KBM-7 (cell line): ENCODE measurements at places on chromosomes 16 and 17.
A peak's percentile ranks its signal among the peaks of the same experiment; 100 is the strongest.

GRCh38 chr17:4533523-4534504 lies 21.4 kb downstream of the MYBBP1A start:
- no peak for DNase-seq

DNA sequence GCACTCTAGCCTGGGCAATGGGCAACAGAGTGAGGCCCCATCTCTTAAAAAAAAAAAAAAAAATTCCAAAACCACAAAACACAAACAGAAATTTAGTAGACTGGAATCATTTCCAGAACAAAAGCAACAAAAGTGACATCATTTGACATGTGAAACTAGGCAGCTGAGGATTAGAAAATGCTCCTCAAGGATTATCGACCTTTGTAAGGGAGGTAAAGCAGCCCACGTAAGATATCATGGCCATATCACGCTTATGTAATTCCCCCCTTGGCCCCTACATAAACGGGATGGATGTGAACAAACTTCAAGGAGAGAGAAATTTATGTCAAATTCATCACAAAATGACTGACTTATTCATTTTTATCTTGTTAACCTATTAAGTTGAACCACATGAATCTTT lies 83.3 kb downstream of the WDR59 start:
- no peak for DNase-seq

GRCh38 chr16:24318680-24319079 lies 62.5 kb downstream of the CACNG3 start:
- no peak for DNase-seq

DNA sequence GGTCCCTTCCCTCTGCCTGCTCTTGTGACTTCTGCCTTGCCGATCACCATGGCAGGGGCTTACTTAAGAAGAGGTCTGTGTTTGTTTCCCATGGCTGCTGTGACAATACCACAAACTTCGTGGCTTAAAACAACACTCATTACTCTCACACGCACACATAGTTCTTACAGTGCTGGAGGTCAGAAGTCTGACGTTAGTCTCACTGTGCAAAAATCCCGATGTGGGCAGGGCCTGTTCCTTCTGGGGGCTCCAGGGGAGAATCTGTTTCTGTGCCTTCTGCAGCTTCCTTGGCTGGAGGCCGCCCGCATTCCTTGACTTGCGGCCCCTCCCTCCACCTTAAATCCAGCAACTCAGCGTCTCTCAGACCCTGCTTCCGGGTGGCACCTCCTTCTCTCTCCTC lies 249.2 kb upstream of the GSE1 start:
- DNase-seq = no peak

DNA sequence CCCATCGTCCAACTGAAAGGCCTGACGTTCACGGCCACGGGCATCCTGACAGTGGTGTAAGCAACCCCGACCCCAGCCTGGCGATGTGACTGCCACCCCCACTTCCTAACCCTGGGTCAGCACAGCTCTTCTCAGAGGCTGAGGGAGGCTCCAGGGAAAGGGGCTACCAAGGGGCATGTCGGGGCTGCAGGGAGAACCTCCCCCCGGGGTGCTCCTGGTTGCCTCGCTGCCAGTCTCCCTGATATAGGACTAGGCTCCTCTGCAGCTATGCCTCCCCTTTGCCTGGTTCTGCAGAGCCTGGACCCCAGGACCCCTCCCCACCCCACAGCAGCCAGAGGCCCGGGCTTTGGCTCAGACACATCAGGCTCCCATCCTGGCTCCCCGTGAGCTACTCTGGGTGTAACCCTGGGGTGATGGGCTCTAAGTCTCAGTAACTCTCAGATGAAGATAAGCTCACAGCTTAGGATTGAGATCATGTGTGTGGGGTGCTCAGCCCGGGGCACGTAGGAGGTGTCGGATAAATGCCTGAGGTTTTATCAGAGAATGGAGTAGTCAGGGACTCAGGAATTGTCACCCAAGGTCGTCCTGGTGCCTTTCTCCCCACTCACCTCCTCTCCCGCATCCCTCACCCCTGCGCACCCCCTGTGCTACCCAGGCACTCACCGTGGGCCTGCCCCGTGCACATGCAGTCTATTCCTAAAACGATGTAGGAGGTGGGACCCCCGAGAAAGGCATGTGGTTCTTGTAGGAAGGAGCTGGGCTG lies 10.6 kb downstream of the ITGAD start:
- DNase-seq = no peak

GRCh38 chr17:7023576-7024401 lies 939 bp downstream of the BCL6B start:
- DNase-seq = peak; percentile 84

DNA sequence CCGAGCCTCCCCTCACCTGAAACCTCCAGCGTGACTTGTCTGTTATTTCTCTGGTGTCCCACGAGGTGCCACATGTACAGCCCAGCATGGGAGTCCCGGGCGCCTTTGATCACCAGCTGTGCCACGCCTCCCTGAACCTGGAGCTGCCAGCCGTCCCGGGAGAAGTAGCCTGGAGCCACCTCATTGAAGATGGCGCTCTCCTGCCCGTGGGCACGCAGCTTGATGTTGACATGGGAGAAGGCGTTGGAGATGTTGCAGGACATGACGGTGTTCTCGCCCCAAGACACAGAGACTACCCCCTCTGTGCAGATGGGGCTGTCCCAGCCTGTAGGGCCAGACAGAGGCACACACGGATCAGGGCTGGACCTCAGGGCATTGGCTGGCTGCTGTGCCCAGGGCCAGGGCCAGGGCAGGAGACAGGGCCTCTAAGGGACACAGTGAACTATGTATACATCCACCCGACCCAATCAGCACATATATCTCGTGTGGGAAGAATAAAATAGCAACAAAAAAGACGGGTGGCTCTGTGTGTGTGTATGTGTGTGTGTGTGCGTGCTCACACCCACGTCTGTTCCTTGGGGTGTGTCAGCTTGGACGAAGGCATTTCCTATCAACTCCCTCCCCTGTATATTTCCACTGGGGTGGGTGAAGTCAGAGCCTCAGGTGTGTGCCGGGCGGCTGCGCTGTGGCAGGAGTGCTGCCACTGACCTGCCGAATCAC lies 7.3 kb upstream of the CD7 start:
- DNase-seq = no peak

GRCh38 chr17:74097450-74098135 lies 105.9 kb upstream of the RPL38 start:
- no peak for DNase-seq

DNA sequence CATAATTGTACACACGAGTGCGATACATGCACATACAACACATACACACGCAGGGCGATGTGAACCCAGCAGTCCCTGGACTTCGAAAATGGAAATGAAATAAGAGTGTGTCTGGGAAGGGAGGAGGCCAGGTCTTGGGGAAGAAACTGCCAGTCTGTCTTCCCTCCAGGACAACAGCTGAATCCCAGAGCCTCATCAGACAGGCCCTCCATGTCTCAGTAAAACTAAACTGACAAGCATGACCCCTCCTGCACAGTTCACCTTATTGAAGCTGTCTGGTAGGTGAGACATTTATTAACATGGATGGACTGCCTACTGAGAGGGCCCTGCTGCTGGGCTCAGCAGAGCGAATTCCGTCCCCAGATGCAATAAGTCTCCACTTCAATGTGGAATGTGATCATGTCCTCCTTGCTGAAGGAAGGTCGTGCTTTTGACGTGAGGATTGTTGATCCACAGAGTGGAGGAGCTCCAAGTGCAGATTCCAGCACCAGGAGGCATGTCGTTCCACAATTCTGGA lies 117.4 kb downstream of the SOX9 start:
- no peak for DNase-seq

DNA sequence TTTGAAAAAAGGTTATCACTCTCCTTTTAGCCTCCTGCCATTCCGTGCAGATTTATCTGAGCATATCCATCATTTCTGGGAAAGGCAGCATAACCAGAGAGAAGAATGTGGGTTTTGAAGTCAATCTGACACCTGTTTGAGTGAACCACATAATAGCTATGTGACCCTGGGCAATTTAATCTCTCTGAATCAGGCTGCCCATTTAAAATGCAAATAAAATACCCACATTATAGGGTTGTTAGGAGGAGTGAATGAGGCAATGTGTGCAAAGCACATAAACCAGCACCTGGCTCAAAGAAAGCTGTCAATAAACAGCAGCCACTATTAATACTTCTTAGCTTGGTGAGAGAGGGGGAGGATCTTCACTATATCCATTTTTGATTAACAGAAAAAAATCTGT lies 88.0 kb downstream of the CACNG1 start:
- DNase-seq = no peak

- DNase-seq = no peak
These were observed 25.8 kb downstream of the TTYH2 start for GRCh38 chr17:74239172-74239571.

DNA sequence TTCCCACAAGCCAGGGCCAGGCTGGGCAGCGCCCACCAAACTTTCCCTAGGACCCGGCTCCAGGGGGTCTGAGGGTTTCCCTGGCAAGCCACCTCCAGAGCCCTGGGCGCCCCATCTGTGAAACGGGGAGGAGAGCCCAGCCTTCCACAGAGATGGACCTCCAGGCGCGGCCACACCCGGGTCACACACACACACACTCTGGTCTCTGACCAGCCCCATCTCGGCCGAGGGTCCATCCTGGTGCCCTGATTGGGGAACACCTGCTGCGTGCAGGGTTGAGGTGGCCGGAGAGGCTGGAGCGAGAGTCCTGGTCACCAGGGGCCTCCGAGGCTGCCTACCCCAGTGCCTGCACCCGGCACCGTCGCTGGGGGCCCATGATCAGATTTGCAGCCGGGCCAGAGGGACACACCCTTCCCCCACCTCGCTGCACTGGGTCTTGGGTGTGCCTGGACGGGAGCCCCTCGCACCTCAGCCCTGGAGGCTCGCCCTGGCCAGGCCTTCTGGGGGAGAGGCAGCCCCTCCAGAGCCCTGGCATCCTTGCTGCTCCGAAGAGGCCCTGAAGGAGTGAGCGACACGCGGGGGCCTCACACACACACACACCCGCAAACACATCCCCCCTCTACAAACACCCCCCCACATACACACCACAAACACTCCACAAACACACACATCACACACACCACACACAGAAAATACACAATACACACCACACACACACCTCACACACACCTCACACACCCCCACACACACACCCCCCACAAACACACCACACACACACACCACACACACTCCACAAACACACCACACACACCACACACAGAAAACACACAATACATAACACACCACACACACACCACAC lies 29.7 kb downstream of the SLC25A10 start:
- no peak for DNase-seq

DNA sequence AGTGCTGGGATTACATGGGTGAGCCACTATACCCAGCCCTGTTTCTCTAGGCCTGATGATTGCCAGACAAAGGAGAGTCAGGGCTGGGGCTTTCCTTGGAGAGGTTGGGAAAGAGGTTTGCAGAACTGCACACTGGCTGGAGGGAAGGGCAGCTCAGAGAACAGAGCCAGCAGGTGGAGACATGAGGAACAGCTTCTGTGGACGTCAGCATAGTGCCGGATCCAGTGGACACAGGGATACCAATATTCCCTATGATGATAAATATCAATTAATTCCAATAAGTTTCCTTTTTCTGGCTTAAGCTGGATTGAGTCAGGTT lies 43.2 kb upstream of the SCNN1B start:
- no peak for DNase-seq

- no peak for DNase-seq
These were observed 41.1 kb upstream of the TANGO6 start for GRCh38 chr16:68802190-68802589.

DNA sequence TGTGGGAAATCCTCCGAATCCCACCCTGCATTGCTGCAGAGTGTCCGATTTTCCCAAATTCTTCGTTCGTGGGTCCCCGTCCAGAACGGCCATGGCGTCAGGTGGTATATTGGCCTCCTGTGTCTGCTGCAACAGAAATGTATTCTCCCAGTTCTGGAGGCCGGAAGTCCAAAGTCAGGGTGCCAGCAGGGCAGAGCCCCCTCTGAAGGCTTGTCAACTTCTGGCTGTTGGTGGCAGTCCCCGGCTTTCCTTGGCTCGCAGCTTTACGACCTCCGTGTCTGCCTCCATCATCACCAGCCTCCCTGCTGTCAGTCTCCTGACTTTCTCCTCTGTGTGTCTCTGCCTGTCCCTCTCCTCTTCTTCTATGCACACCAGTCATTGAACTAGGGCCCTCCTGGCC lies 142.1 kb upstream of the FOXF1 start:
- no peak for DNase-seq

DNA sequence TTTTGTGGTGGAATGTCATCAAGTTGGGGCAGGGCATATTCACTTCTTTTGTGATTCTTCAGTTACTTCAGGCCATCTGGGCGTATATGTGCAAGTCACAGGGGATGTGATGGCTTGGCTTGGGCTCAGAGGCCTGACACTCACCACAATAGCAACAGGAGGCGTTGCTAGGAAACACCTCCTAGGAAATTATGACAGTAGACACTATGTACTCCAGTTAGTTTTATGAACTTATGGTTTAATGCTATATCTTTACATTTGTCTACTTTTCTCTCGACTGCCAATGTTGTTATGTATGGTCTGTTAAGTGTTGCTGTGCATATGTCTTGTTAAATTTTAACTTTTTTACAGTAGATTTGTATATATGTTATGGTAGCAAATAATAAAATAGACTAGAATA lies 788.7 kb upstream of the GOT2 start:
- no peak for DNase-seq

GRCh38 chr16:2038382-2039231 lies 9.0 kb downstream of the NTHL1 start:
- no peak for DNase-seq

- DNase-seq = no peak
These were observed 7.8 kb downstream of the IRX5 start for GRCh38 chr16:54938212-54939028.

DNA sequence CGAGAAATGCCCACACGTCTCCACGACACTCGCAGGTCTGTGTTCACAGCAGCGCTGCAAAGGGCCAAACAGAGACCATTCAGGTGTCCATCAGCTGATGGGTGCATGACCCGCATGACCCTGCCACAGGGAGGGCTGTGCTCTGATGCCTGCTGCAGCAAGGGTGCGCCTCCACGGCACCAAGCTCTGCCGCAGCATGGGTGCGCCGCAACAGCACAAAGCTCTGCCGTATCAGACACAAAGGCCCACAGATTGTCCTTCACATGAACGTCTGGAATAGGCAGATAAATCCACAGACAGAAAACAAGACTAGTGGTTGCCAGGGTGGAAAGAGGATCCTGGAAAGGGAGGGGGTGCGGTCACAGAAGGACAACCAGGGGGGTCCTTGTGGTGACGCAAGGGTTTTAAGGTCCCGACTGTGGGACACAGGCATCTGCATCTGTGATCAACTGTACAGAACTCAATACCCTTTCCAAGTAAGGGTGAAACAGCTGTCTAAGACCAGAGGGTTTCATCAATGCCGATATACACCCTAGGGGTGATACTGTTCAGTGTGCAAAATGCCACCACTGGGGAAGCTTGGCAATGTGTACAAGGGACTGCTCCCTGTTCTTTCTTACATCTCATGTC lies 121.0 kb downstream of the ANKRD11 start:
- DNase-seq = no peak

DNA sequence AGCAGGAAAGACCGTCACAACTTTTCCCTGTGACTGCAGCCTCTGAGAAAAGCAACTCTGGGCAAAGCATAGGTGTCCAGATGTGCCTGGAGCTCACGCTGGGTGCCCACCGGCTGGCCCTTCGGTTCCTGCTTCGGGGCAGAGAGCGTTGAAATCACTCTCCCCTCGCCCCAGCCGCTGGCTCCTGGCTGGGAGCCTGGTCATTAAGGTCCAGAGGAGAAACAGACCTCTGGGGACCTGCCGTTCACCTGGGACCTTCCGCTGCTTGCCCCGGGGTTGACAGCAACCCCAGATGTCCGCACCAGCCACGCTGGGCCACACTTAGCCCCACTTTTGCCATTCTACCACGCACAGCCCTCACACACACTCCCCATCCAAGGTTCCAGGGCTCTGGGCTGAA lies 13.1 kb downstream of the MRM3 start:
- no peak for DNase-seq

- no peak for DNase-seq
These were observed 13.7 kb upstream of the CDC42EP4 start for GRCh38 chr17:73325527-73325842.
